ENCODE measurements at places on chromosomes 13 and 19. TPM values are rescaled to one million over a fixed set of nuclear protein-coding genes. Genes with fewer than 3 reads are reported as not detected.

GRCh38 chr13:105660561-105660960, 874.9 kb downstream of the EFNB2 start:
- H3K27ac ChIP-seq: no peak overlapping the region
- H3K4me3 ChIP-seq: no peak overlapping the region
- DNase-seq: no peak
- H3K36me3 ChIP-seq: no peaks in the 10 kb centered on the region
- no peaks in the 10 kb centered on the region for H3K4me1 ChIP-seq

DNA sequence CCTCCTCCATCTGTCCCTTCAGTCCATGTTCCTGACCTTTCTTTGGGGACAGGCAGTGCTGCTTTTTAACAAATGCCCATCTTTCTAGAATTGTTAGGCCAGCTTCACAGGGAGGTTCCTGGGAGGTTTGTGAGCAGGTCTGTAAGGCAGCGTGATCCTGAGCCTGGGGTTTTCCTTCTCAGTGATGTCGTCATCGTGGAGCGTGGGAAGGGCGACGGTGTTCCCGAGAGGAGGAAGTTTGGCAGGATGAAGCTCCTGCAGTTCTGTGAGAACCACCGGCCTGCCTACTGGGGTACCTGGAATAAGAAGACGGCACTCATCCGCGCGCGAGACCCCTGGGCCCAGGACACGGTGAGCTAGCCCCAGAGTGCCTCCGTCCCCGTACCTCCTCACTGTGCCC, 26.8 kb downstream of the CHAF1A start:
- H3K27ac ChIP-seq: no peak overlapping the region
- peaks cover 1% of the 10 kb centered on the region for H3K36me3 ChIP-seq
- no peak for DNase-seq
- peaks cover 2% of the 10 kb centered on the region for H3K27me3 ChIP-seq

DNA sequence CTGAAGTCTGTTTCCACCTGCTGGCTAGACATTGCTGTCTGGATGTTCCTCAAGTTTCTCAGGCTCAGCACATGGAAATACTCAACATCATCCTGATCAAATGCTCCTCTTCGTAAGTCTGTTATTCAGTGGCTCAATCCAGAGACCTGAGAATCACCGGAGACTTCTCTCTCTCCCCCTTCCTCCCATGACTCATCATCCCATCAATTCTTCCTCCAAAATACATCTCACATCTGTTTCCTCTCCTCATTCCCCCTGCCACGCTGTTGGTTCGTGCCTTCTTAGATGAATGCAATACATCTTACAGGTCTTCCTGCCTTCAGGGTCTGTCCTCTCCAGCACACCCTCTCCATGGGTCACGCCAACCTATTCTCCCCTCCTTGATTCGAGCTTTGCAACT, 7.4 kb upstream of the RXFP2 start:
- H3K27ac ChIP-seq: no peak overlapping the region
- no peak for DNase-seq
- no peaks in the 10 kb centered on the region for H3K4me1 ChIP-seq
- no peak overlapping the region for H3K4me3 ChIP-seq

- no peak for DNase-seq
- peaks cover 64% of the 10 kb centered on the region for H3K36me3 ChIP-seq
- H3K4me3 ChIP-seq: no peak overlapping the region
- no peak overlapping the region for H3K27ac ChIP-seq
- no peaks in the 10 kb centered on the region for H3K4me1 ChIP-seq
Observed at GRCh38 chr19:52110780-52111179, 15.2 kb upstream of the ZNF841 start.

GRCh38 chr13:40508767-40509342, 157.6 kb downstream of the FOXO1 start:
- no peaks in the 10 kb centered on the region for H3K36me3 ChIP-seq
- H3K4me1 ChIP-seq: peaks cover 79% of the 10 kb centered on the region
- DNase-seq: peak; percentile 52
- H3K4me3 ChIP-seq: peak overlapping the region; percentile 81
- H3K27me3 ChIP-seq: no peaks in the 10 kb centered on the region
- peak overlapping the region; percentile 74 for H3K27ac ChIP-seq

The SOHLH2 gene
- not detected for polyA plus RNA-seq

The RFX1 gene
- polyA plus RNA-seq: 0.84 TPM

GRCh38 chr19:6739883-6740588, 556 bp downstream of the TRIP10 start:
- H3K27ac ChIP-seq: no peak overlapping the region
- DNase-seq: no peak
- peak overlapping the region; percentile 42 for H3K4me3 ChIP-seq
- H3K36me3 ChIP-seq: no peaks in the 10 kb centered on the region

The COX6B2 gene
- not detected for polyA plus RNA-seq

DNA sequence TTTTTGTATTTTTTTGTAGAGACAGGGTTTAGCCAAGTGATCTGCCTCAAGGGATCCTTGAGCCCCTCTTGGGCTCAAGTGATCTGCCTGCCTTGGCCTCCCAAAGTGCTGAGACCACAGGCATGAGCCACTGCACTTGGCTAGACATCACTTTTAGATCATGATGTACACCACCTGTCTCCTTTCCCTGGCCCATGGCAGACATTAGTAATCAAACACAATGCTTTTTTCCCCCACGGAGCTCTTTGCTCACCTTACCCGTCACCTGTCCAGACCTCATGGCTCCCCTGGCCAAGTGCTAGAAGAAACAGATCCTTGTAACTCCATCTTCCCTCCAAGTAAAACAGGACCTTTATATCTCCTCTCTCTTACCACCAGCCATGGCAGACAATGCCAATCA, 18.4 kb downstream of the NUMBL start:
- no peaks in the 10 kb centered on the region for H3K4me1 ChIP-seq
- no peak overlapping the region for H3K27ac ChIP-seq
- H3K27me3 ChIP-seq: no peaks in the 10 kb centered on the region
- no peak overlapping the region for H3K4me3 ChIP-seq
- H3K36me3 ChIP-seq: peaks cover 9% of the 10 kb centered on the region

- no peak overlapping the region for H3K27ac ChIP-seq
- H3K4me3 ChIP-seq: no peak overlapping the region
- H3K36me3 ChIP-seq: peaks cover 82% of the 10 kb centered on the region
- no peaks in the 10 kb centered on the region for H3K27me3 ChIP-seq
- DNase-seq: no peak
Observed at GRCh38 chr19:16435238-16435917, 36.4 kb downstream of the EPS15L1 start.

DNA sequence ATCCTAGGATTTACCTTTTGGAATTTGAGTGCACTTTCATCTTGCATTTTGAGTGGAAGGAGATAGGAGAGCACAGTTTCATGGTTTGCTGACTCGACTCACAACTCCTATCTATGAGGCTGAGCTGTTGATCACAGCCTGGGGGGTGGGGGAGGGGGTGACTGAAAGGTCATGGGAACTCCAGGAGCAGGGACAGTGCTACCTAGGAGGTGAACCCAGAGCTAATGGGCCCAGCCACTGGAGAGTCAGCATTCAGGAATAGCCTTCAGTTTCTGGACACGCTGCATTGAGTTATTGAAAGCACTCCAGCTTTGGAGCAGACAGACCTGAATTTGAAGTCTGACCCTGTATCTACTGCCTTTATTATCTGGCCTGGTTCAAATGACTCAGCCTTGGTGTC, 339.9 kb downstream of the SLC7A1 start:
- no peak overlapping the region for H3K27ac ChIP-seq
- no peaks in the 10 kb centered on the region for H3K4me1 ChIP-seq
- peaks cover 9% of the 10 kb centered on the region for H3K27me3 ChIP-seq
- H3K36me3 ChIP-seq: no peaks in the 10 kb centered on the region
- DNase-seq: no peak
- no peak overlapping the region for H3K4me3 ChIP-seq

The ZNF772 gene
- polyA plus RNA-seq: 2.9 TPM

DNA sequence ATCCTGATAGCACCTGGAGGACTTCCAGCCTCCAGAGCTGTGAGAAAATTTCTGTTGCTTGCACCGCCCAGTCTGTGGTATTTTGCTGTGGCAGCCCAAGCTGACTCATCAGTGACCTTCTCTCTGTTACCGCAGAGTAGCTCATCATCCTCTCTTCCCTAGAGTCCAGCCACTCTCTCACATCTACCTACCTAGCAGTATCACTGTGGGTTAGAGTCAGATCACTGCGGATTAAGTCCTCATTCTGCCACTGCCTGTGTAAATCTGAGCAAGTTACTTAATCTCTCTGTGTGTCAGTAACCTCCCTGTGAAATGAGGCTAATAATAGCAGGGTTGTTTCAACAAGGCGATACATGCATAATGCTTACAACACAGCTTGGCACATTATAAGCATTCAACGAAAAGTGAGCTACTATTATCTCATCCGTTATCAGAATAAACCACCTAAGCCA, 40.3 kb upstream of the USPL1 start:
- no peak for DNase-seq
- no peaks in the 10 kb centered on the region for H3K36me3 ChIP-seq
- H3K27ac ChIP-seq: no peak overlapping the region

The OR10H1 gene
- polyA plus RNA-seq: not detected

DNA sequence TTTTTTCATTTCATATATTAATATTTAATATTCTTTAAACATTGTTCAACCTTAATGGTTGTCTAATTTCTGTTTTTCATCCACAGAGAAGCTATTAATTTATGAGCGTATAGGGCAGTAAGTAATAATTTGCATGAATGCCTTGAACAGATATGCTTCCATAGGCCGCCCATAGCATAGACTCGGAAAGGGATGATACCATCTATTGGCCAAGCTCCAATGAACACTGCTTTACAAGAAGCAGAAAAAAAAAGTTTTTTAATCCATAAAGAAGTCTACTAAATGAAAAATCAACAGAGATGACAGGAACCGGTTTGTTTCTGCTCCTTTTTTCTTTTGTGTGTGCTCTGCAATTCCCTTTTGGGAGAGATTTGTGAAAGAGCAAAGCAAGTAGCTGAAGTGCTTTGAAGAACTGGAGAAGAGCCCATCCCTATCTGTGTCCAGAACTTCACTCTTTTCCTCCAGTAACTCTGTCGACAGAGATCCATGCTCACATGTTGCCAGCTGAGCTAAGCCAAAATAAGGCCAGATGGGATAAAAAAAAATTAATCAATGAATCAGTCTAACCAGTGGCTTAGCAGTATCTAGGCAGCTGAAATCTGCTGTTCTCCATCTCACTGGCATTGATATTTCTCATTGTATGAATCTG, 215.9 kb upstream of the SOX21 start:
- H3K27ac ChIP-seq: no peak overlapping the region
- H3K4me3 ChIP-seq: no peak overlapping the region
- H3K36me3 ChIP-seq: peaks cover 6% of the 10 kb centered on the region
- H3K4me1 ChIP-seq: no peaks in the 10 kb centered on the region
- DNase-seq: no peak

- no peaks in the 10 kb centered on the region for H3K36me3 ChIP-seq
- no peak for DNase-seq
- H3K27me3 ChIP-seq: no peaks in the 10 kb centered on the region
- H3K4me3 ChIP-seq: no peak overlapping the region
- H3K27ac ChIP-seq: no peak overlapping the region
- no peaks in the 10 kb centered on the region for H3K4me1 ChIP-seq
Observed at GRCh38 chr13:79749984-79750551, 269.1 kb downstream of the NDFIP2 start.

The SYMPK gene
- 15.4 TPM for polyA plus RNA-seq

The PSG11 gene
- polyA plus RNA-seq: not detected

The C5AR2 gene
- polyA plus RNA-seq: not detected

The GPR4 gene
- not detected for polyA plus RNA-seq

- H3K27me3 ChIP-seq: peaks cover 1% of the 10 kb centered on the region
- no peak overlapping the region for H3K4me3 ChIP-seq
- no peak overlapping the region for H3K27ac ChIP-seq
- no peak for DNase-seq
- peaks cover 9% of the 10 kb centered on the region for H3K36me3 ChIP-seq
Observed at GRCh38 chr19:718991-719512, 10.3 kb downstream of the PALM start.

DNA sequence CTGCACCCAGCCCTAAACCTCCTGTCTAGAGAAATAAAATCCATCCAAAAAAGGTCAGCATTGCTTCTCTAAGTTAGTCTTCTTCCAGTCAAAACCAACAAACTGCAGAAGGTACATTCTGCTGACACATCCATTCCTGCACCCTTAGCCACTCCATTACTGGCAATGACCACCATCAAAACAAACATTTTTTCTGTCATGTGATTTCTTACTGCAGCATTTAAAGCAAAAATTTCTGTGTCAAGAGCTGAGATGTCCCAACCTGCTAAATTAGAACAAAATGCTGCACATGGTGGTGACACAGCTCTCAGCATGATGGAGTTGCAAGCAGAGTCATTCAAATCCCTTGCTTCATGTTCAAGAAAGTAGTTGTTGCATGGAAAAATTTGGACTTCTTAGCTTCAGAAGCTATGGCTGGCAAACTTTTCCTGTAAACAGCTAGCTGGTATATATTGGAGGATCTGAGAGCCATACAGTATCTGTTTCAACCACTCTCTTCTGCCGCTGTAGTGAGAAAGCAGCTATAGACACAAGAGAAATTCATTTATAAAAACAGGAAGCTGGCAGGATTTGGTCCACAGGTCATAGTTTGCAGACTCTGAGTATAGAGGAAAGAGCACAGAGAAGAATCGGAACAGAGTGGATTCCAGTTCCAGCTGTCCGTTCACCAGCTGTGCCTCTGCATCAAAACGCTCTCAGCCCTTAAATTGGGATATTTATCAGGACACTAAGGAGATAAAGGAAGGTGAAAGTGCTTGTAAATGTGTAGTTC, 17.4 kb downstream of the RUBCNL start:
- H3K4me1 ChIP-seq: peaks cover 5% of the 10 kb centered on the region
- peak overlapping the region; percentile 10 for H3K27ac ChIP-seq
- no peaks in the 10 kb centered on the region for H3K36me3 ChIP-seq
- DNase-seq: no peak
- H3K27me3 ChIP-seq: no peaks in the 10 kb centered on the region
- no peak overlapping the region for H3K4me3 ChIP-seq

- peak overlapping the region; percentile 63 for H3K27ac ChIP-seq
- H3K27me3 ChIP-seq: no peaks in the 10 kb centered on the region
- peak overlapping the region; percentile 44 for H3K4me3 ChIP-seq
- DNase-seq: no peak
- peaks cover 54% of the 10 kb centered on the region for H3K36me3 ChIP-seq
- H3K4me1 ChIP-seq: peaks cover 47% of the 10 kb centered on the region
Observed at GRCh38 chr13:40961826-40962225, 57.3 kb downstream of the ELF1 start.

DNA sequence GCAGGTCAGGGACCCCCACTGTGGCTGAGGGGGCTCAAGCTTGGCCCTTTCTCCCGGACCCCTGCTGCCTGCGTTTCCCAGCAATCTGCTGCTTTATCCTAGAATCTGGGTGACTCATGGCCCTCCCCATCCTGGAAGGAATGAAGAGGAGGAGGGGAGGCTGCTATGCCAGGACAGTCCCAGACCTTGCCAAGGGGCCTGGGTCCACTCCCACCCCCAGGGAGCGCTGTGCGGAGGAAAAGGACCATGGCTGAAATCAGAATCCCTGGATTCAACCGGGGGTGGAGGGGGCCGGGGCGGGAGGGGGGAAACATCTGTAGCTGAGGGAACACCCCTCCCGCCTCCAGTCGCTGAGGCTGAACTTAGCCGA, 20.5 kb downstream of the ZNF114 start:
- H3K27ac ChIP-seq: no peak overlapping the region
- H3K4me1 ChIP-seq: peaks cover 7% of the 10 kb centered on the region

Data from naive thymus-derived CD8-positive, alpha-beta T cell (primary cell).